Left forelimb (tissue), 1 donor: ENCODE measurements at places on chromosomes 1 and 21.
A peak's percentile ranks its signal among the peaks of the same experiment; 100 is the strongest.

DNA sequence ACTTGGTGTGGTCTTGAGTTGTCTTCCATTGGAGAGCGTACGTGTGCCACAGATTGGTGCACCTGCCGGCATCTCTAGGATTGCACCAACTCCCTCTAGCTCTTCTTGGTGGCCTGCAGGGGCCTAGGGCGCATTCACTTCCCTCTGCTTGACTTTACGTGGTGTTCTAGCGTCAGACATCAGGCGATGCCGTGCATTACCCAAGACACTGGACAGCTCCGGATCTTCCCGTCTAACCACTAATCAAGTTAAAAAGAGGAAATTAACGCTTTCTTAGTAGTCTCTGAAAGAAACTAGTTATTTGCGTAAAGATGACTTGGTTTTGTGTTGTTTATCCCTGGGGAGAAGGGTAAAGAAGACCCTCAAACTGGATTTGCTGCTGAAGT, 510 bp upstream of the IL10RB start:
- no peak for DNase-seq

GRCh38 chr21:34344584-34344983, 19.2 kb upstream of the KCNE2 start:
- no peak for DNase-seq

- peak; percentile 30 for DNase-seq
These were observed at the start of gene LDLRAD1 for GRCh38 chr1:54017979-54018378. Gene LDLRAD1 (minus strand): TSS chr1:54018186. CDS start chr1:54018112, 74 bp downstream.

DNA sequence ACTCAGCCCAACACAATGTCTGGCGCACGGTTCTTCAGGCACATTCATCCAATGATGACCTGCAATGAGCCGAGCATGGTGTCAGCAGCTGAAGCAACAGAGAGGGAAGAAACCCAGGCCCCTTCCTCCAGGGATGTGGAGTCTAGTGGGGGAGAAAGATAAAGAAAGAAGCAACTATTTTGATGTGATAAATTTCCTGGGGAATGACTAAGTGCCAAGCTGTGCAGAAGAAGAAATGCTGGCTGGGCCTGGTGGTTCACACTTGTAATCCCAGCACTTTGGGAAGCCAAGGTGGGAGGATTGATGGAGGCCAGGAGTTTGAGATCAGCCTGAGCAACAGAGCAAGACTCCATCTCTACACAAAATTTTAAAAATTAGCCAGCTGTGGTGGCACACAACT, 561.8 kb downstream of the KIF26B start:
- DNase-seq: no peak

DNA sequence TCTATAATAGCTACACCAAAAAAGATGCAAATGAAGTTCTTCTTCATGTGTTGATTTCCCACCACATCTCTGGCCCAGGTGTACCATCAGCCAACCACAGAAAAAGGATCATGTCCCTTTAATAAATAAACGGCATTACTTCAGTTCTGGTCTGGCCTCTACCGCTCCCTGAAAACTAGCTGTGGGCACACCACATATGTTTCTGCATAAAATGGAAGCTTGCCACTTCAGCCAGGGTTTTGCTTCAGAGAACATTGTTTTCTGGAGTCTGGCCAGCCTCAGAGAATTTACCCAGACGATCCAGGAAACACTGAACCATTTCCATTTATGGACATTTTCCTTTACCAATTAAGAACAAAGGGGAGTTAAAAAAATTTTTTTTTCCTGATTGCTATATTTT, 5.8 kb upstream of the LAMC2 start:
- no peak for DNase-seq
